Stimulated activated CD4-positive, alpha-beta T cell treated with anti-CD3 and anti-CD28 coated beads, Interleukin-12 subunit alpha, Interleukin-12 subunit beta, amount 100 ng/mL, for 24 hours (primary cell): ENCODE measurements at places on chromosomes 6 and 20.

DNA sequence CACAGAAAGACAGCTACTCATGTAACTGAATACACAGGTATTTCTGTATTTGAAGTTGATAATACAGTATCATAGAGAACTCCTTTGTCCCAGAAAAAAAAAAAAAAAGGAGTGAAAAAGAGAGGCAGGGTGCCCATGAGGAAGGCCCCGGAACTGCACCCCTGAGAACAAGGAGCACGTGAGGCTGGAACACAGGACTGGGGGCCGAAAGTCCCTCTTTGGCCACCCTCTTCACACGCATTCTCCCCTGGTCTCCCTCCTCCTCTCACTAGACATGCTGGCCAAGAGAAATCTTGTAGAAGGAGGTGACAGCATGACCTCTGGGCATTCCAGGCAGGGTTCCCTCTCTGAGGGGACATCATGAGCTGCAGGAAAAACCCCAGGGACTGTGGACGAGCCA, 62.7 kb upstream of the TRAF3IP2 start:
- DNase-seq, result no peak

GRCh38 chr6:129852257-129852858, 8.8 kb downstream of the TMEM244 start:
- no peak for DNase-seq

GRCh38 chr20:41316602-41317545, 657 bp downstream of the ZHX3 start:
- peak; percentile 62 for DNase-seq

GRCh38 chr6:105851113-105851580, 235.0 kb upstream of the PRDM1 start:
- no peak for DNase-seq

DNA sequence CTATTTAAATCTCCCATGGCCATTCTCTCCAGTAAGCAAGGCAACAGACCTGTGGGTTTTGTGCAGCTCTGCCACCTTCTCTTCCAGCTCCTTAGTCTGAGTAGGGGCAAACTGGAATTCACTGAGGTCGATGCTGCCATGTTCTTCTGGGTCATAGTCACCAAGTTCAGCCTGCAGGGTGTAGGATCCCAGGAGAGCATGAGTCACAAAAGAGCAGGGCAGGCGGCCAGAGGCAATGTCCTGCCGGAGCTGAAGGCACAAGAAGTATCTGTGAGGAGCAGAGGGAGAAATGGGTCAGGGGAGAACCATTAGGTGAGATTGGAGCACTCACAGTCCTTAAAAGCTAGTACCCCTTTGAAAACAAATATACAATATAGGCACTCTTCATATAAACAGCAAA, 73.7 kb downstream of the SMLR1 start:
- no peak for DNase-seq

GRCh38 chr6:43609402-43609801, 19.7 kb downstream of the GTPBP2 start:
- no peak for DNase-seq

DNA sequence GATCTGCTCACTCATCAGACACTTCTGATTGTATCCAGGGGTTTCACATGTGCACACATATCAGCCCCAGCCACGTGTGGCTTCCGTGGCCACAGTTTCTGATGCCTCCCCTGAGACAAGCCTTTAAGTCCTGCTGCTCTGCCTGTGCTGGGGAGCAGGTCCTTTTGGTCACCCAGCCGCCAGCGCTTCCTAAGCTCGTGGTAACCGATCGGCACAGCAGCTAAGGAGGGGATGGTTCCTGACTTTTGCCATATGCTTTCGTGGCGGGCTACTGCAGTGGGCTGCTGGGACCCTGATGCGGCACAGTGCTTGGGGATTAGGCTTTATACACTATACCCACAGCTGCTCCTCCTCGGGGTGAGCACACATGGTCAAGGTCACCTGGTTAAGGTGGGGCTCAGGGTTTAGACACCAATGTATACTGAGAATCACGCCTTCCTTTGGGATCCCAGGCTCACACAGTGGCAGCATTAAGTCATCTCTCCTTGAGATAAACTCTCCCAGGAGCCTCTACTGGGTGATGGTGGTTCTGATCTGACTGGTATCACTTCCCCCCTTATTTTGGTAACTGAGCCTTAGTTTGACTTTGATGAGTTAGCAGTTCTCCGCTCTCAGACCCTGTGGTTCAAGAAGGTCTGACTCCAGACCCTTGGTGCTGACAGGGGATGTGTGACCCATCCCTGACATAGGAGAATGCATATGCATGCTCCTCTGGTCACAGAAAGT, 85.9 kb upstream of the KCNG1 start:
- no peak for DNase-seq

- no peak for DNase-seq
Observed at GRCh38 chr20:26279238-26279637, 582.6 kb upstream of the ZNF337 start.

DNA sequence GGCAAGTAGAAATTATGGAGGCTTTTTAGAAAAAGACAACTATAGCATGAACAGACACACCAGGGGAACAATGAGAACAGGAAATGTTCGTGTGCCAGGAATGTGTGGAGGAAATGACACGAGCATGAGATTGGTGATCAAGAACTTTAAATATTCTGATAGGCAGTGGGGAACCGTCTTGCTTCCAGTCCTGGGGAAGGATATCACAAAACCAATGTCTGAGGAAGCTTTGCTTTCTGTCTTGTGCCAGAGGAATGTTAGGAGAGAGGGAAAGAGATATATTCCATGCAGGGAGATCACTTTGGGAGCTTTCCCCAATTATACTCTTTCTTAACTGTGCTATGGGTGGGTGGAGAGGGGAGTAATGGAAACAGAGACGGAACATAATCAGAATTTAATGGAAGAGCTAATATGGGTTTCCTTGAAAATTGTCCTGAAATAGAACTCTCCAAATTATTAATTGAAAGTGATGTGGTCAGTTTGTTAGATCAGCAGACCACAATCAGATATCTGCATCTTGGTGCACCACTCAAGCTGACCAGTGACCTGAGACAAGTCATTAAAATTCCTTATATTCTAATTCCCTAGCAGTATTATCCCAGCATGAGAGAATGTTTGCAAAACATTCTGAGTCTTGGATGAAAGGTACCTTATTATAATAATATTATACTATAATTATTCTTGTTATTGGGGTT, 178.2 kb downstream of the SOX4 start:
- no peak for DNase-seq

DNA sequence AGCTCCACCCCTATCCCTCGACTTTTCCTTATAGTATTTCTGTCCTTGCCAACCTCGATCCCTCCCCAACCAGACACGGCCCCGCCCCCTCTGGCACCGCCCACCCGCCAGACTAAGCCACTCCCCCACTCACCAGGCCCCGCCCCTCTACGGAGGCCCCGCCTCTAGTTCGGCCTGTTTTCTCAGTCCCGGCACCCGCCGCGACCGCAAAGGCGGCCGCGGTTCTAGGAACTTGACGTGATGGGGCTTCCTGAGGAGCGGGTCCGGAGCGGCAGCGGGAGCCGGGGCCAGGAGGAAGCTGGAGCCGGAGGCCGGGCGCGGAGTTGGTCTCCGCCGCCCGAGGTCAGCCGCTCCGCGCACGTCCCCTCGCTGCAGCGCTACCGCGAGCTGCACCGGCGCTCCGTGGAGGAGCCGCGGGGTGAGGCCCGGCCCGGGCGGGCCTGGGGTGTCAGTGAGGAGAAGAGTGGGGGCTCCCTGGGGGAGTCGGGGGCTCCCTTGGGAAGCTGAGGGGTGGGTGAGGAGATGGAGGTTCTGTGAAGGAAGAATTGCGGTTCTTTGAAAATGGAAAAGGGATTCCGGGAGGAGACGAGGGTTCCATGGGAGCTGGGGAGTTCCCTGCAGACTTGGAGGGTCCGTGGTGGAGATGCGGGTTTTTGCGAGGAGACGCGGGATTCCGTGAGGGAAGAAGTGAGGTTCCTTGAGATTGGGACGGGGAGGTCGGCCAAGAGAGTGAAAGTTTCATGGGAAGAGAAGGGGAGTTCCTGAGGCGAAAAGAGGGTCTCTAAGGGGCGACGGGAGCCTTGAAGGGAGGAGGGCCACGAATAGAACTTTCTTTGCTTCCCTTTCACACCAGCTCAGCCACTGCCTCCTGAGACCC, at the start of gene ACSS2:
TSS of gene ACSS2 (plus strand) at position 207 of the 877 bp plus-strand sequence. CDS start at position 241, 34 bp downstream.
- DNase-seq, result peak; percentile 98

DNA sequence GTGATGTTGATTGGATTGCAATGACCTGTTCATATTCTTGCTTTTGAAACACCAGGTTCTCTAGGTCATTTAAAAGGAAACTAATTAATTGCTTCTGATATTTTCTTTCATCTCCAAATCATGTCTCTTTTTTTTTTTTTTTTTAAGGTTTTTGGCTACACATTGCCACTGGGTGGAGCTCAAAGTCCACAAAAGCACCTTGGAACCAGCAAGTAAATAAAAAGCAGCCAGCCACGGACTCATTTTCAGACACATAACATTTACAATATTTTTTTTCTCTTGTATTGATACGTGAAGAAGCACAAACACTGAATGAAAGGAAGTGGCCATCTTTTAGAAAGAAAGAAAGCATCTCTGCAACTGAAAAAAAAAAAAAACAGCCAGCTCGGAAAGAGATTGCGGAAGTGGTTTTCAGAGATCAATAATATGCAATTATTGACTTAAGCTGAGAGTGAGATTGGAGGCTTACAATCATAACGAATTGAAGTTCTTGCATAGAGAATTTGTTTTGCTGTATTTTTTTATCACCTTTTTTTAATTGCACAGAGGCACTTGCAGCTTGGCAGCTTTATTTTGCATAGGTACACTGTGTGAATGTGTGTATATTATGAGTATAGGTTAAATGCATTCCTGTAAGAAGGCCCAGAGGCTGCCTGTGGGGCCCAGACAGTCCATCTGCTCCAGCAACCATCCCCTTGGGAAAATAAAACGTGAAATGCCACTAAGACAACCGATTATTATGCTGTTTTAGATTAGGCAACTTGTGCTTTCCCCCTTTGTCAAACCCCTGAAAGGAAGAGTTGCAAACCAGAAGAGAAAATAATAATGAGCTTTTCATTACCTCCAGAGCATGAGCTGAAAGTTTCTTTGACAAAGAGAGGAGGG, 28.2 kb downstream of the CGA start:
- DNase-seq, result peak; percentile 8

DNA sequence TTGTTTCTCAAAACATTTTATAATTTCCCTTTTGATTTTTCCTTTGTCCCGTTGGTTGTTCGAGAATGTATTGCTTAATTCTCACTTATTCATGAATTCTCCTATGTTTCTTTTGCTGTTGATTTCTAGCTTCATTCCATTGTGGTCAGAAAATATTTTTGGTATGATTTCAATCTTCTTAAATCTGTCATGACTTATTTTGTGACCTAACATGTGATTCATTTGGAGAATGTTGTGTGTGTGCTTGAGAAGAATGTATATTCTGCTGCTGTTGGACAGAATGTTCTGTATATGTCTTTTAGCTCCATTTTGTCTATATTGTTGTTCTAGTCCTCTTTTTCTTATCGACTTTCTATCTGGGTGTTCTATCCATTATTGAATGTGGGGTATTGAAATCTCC, 286.2 kb upstream of the RNF217 start:
- DNase-seq, result no peak

DNA sequence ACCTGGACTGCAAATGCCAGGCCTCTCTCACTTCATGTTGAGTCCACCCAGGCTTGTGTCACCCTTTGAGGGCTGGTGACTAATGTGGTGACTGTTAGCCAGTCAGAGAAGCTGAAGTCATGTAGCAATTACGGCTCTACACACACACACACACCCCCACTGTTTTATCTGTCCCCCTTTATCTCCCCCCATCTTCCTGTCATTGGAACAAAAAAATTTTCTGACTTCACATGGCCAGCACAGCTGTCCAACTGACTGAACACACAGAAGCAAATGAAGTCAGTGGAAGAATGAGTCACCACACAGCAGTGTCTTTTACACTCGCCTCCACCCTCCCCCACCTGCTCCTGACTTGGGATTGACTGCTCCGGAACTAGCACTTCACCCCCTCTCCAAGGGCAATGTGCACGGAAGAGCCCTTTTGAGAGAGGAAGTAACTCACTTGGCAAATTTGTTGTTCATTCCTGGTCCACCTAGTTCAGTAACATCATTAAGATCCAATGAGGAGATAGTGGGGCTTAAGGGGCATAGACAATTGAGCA, 198.0 kb downstream of the RNF144B start:
- DNase-seq, result no peak

DNA sequence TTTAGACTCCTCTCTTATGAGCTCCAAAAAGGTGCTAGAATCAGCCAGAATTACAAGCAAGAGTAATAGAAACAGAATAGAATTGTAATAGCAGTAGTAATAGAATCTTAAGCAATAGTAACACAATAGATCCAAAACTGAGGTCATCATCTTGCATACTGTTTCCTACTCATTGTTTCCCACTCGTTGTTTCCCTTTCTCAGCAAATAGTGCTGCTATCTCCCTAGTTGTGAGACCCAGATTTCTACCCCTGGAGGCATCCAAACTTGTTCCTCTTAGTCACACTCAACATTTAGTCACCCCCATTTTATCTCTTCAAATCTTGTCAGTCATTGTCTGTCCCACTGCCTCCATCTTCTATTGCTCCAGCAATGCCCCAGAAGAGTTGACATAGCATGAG, 356.9 kb upstream of the MARCKS start:
- DNase-seq, result no peak

DNA sequence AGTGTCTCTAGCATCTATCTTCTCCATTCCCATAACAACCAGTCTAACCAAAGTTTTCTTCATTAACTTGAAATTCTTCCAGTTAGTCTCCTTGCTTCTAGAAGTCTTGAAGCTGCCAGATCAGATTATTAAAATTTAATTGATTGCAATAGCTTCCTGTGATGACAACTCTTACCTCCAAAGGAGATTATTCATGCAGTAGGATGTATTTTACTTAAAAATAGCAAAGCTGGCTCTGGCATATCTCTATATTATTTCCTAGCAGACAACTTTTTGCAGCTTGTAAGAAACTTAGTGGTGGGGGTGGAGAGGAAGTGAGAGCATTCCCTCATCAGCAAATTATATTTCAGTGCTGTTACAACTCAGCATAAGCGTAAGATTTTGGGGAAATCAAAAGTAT, 290.4 kb downstream of the GRIK2 start:
- DNase-seq, result no peak

DNA sequence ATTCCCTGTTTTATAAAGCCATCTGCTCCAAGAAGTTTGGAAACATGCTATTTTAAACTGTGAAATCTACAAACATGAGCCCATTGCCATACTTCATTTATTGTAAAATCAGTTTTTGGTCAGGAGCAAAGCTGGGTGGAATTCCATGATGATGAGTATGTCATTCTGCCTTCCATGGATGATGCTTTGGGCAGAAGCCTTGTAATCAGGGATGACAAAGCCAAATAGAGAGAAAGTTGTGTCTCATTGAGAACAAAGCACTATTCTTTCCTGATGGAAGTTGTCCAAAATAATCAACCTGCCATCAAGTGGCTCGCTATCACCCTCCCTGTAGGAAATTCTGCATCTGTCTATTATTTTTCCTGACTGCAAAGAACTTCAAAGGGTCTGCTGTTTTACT, 313.0 kb upstream of the DEFB112 start:
- DNase-seq, result no peak

DNA sequence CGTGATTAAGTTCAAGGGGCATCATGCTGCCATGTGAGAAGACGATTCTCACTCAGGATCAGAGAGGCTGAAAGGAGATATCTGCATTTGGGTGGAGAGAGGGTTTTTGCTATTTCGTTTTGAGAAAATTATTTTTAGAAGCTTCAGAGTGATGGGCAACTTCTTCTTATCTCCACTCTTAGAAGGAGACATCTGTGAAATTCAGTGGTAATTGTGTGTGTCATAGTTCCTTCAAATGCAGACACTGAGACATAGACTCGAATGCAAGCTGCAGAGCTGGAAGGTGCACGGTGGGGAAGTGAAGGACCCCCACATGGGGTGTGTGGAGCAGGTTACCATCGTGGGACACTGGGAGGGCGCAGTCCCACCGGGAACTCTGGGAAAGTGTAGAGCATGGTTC, 116.8 kb downstream of the PRND start:
- no peak for DNase-seq
